NCI-H2107 (cell line): ENCODE measurements at places on chromosomes 3 and 15.
A peak's percentile ranks its signal among the peaks of the same experiment; 100 is the strongest.

DNA sequence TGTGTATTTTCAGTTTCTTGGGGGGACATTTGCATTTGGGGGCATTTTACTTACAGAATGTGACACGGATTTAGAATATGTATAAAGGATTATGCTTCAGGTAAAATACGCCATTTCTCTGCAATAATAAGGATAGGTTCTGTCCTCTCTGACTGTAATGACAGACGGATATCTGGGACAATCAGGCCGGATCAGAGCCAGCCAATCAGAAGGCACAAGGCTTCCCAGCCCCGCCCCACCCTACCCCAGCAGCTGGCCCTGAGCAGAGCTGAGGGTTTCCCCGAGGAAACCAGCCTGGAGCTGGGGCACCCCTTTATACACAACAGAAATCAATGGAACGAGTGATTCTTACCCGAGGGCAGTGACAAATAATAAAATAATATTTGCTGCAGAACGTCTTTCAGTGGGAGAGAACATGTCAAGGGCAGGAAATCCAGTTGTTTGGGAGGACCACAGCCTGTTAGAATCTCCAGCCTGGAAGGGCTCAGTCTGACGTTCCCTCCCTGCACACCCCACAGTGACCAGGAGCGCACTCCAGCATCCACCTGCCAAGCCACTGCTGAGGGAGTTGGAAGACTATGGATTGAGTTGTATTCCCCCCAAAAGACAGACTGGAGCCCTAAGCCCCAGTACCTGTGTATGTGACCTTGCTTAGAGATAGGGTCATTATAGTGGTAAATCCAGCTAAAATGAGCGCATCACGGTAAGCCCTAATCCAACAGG is 30.3 kb upstream of the SEC13 start:
- no peak for DNase-seq

GRCh38 chr15:89410039-89410435 is 75.4 kb upstream of the POLG start:
- no peak for DNase-seq

DNA sequence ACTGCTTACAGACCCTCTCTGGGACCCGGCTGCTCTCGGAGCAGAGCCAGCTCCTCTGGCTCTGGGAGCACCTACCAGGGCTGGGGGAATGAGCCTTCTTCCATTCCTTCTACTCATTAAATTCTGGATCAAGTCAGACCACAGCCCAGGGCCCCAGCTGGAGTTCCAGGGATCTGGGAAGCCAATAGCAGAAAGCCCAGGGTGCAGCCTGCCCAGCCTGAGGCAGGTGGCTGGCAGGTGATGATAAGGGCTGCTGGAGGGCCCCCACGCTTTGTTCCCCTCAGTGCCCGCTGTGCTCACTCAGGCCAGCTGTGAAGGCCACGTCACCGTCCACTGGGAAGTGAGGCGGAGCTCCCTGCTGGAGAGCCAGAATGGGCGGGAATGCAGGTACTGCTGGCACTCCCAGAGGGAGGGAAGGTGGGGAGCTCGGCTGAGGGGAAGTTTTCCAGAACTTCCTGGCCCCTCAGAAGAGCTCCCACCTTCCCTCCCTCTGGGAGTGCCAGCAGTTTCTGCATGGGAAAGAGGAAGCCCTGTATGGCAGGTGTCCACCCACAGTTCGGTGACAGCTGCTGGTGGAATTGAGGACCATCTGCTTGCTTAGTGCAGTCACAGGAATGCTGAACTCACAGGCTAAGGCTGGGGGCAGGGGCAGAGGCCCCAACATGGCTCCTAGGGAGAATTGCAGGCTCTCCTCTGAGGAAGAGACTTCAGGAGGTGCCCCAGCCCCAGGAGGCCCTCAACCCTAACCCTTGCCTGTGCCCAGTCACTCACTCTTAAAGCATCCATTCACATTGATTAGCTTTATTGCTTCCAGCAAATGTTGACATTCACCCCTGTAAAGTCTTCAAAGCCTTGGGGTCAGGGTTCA is 12.6 kb upstream of the RTP3 start:
- peak; percentile 19 for DNase-seq

DNA sequence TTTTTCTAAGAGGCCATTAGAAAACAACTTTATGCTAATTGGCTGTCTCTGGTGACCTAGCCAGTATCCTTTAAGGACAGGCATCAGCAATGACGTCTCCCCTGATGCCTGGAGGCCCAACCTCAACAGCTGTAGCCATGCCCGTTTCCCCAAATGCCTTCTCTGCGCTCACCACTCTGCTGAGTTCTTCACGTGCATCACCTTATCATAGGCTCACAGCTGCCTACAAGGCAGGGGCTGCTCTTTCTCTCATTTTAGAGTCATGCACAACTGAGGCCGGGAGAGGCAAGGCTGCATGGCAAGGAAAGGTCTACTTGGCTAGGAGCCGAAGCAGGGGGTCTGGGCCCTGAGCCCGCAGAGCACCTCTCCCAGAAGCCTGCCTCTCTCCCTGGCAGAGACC is 43.9 kb upstream of the SEC13 start:
- no peak for DNase-seq

GRCh38 chr3:14398797-14399106 is 3.7 kb upstream of the SLC6A6 start:
- DNase-seq: no peak

DNA sequence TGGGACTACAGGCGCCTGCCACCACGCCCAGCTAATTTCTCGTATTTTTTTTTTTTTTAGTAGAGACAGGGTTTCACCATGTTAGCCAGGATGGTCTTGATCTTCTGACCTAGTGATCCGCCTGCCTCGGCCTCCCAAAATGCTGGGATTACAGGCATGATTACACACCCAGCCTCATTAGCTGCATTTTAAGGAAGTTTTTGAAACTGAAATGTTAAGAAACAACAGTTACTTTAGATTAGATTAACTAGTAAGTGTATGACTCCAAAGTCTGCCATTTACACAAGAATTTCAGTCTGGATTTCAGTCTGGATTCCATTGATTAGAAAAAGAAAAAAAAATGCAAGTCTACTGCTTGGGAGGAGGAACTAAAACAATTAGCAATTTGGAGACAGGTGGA is 24.5 kb upstream of the VPS39 start:
- DNase-seq: no peak

DNA sequence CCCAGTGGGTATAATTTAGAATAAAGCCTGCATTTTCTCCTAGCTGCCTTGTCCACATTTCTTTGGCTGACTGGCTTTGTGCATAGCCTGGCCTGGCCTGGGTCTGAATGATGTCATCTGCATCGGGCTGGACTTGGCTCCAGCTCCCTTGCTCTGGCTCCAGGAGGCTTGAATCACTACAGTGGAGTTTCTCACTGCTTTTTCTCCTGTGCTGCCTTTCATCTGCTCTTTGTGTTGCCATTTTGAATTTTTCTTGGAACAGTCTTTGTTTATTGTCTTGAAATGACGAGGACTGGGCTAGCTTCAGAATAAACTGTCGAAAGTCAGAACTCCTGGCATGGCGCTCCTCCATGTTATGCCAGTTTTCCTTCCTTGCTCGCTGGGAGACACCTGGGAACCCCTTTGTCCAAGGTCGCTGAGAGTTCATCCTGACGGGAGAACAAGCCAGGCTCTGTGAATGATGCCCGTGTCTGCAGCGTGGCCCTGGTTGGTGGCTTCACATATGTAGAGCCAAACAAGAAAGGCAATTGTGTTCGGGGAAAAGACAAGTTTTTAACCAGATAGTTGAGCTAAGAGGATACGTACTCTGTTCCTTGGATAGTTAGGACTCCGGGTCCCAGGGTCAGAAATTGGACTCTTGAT is 258.9 kb downstream of the PDZRN3 start:
- DNase-seq: no peak

DNA sequence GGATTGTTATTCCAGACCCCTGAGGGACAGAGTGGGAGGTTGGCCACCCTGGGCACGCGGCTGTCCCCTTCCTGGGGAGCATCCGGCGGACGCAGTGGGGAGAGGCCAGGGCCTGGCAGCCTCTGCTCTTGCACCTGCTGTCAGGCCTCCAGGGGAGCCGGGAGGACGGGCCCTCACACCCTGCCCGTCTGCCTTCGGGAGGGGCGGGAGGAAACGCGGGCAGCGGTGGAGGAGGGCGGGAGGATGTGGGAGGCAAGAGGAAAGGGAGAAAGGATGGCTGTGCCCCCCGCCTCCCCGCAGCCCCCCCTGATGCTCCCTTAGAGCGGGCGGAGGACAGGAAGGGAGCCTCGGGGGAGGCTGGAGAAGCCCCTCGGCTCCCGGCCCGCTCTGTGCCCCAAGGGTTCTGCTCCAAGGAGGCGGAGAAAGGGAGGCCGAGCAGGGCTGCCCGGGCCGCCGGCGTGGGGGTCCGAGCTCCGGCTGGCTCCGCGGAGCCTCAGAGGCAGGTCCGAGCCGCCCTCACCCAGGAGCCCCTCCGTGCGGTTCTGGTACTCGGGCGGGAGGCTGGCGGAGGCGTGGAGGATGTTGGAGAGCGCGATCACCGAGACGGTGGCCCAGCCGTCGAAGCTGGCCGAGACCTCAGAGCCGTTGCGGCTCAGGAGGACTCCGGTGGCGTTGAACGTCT is 40.9 kb downstream of the MUC20 start:
- no peak for DNase-seq

- no peak for DNase-seq
Measured at GRCh38 chr3:100125161-100125938, 11.0 kb upstream of the FILIP1L start.

- DNase-seq: no peak
Measured at GRCh38 chr3:191412759-191413158, 48.2 kb upstream of the PYDC2 start.

DNA sequence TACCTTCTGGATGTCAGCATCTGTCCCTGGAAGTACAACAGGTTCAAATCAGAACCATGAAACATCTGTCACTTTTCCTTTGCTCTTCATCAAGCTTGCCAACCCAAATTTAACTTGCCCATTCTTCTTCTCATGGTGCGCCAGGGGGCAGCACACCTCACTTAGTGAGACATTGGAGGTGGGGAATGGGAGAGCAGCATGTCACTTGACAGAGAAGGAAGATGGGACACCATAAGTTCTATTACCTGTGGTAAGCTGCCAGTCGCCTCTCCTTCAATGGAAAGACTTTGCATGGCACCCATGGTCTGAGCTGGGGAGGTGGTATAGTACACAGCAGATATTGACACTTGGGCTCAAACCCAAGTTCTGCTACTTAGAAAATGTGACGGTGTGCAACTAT is 2.9 kb downstream of the SCN5A start:
- no peak for DNase-seq

DNA sequence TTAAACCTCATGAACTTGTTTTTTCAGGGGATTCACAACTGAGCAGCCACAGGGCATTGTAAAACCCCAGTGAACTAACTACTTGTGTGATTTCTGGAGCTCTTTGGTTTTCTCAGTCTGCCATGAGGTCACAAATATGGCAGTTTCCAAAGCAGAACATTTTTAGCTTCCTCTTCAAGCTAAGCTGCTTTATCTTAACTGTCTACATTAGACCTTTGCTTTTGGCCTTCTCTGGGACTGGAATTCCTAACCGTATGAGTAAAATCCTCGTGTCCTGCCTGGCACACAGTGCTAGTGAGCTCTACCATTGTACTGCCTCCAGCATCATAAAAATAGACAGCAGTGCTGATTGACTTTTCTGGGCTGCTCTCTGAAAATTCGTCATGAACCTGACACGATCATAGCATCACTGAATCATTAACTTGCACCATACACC is 22.1 kb downstream of the CDIN1 start:
- DNase-seq: no peak

- no peak for DNase-seq
Measured at GRCh38 chr3:196634829-196635228, 4.7 kb upstream of the NRROS start.

DNA sequence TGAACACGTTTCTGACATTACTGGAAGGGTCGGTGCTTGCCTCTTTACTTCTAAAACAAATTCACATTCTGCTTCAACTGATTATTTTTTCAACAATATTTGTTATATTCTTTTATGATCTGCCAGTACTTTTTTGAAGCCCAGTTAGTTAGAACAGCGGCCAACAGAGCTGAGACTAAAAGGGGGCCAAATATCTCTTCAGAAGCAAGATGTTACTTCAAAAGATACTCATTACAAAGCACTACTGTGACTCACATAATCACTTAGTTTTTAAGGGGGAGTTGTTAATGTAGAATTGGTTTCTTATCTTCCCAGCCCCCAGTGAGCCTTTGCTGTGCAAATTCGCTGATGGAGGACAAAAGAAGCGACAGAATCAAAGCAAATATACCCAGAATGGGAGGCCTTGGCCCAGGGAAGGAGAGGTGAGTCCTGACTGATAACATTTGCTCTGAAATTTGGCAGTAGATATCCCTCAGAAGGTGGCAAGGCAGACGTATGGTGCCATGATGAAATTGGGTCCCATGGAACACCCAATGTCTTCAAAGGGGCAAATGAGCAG is 587.8 kb downstream of the RBMS3 start:
- DNase-seq: no peak

- DNase-seq: no peak
Measured at GRCh38 chr15:80926126-80926525, 63.5 kb downstream of the MESD start.

GRCh38 chr3:142935963-142936362 is 27.5 kb downstream of the PAQR9 start:
- no peak for DNase-seq

DNA sequence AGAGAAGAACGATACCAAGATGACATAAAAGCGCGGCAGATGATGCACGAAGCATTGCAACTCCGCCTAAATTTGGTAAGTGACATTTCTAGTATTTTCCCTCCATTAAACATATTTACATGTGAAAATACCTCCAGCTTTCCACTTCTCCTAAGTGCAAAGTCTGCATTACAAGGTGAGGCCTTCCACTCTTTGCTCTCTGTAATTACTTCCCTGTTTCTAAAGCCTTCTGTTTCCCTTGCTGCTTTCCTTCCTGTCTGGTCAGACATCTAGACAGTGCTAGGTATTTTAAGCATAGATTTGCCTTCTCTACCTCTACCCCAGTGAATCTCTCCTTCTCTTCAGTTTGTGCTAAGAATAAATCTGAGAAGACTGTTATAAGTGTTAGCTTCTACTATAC is 1.9 kb downstream of the P2RY12 start:
- DNase-seq: no peak

GRCh38 chr15:80992006-80992405 is 2.4 kb upstream of the MESD start:
- DNase-seq: no peak

- DNase-seq: peak; percentile 3
Measured at GRCh38 chr3:148861277-148861869, 3.7 kb upstream of the CPA3 start.

DNA sequence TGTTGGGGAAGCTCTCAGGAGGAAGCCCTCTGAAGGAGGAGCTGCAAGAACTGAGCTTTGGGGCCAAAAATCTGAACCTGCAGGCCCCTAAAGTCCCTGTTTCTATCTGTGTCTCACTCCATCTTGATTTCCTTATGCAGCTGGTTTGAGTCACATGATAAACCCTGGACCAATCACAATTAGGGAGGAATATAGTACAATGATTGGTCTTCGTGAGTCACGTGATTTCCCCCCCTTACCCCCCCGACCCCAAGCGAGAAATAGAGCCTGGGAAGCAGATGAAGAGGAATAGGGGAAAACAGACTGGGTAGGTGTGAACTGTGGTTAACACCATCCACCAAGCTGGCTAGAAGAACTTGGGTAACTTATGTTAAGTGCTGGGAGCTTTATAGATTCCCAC is 12.9 kb downstream of the CRABP1 start:
- DNase-seq: no peak
